Activated CD8-positive, alpha-beta memory T cell treated with anti-CD3 and anti-CD28 coated beads for 48 hours (primary cell): ENCODE measurements at places on chromosomes 2 and 18.

DNA sequence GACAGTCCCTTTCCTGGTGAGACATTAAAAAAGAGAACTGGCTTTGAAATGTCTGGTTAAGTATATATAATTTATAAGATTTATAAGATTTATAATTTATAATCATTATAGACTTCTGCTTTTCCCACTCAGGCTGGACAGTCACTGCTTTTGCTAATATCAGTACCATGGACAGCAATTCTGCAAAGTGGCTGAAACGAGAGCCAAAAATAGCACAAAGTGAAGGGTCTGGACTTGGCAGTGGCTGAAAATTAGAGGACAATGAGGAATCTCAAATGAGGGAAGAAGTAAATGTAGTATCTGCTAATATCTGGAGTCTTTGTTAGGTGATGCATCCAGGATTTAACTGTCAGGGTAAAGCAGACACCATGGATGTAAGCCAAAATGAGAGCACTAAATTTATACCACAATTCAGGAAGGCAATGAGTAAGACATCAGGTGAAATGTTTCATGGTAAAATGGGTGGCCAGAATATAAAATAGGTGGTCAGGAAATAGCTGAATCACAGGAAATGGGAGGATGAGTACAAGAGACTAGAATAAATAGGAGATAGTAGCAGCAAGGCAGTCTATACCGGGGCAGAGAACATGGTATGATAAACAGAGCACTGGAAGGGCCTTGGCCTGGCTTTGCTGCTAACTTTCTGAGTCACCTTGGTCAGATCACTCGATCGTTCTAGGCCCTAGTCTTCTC is 39.6 kb upstream of the BOD1L2 start:
- no peak for DNase-seq

DNA sequence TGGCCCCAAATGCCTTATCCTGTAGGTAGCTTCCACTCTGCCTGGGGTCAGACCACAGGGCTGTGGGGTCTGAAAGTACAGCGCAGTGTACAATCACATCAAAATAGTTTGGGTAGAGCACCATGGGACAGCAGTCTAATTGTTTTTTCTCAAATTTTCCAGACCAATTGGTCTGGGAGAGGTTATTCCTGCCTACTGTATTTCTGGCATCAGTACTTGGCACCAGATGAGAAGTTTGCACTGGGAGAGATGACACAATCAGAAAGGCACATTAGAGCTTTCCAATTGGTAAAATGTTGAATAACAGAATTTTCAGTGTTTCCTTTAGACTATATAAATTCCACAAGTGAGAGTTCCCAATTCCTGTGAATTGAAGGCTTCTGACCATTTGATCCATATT is 30.9 kb upstream of the LRRTM1 start:
- DNase-seq, result no peak

GRCh38 chr2:167440382-167440781 is 552.1 kb downstream of the XIRP2 start:
- no peak for DNase-seq

- DNase-seq, result no peak
Measured at GRCh38 chr18:12254136-12254819, at the start of gene CIDEA. TSS of gene CIDEA (plus strand) at chr18:12254361. CDS start at chr18:12254384, 23 bp downstream.
